Stimulated activated CD8-positive, alpha-beta memory T cell treated with anti-CD3 and anti-CD28 coated beads, Interleukin-4, amount 100 ng/mL, for 1 hour (primary cell): ENCODE measurements at places on chromosomes 5 and 9.

DNA sequence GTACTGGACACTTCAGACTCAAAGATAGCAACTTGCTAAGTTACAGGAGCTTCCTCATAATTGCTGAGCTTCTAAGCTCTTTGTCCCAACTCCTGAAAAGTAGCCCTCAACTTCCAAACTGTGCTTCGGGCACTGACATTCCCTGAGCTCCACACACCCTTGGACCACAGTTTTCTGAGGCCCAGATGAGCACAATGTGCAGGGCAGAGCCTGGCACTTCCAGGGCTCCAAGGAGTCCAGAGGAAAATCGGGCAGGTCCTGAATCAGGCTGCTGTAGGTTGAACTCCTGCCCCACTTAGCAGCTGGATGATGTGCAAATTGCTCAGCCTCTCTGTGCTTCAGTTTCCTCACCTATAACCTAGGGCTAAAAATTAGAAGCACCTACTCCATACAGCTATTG, 54.6 kb upstream of the KCNIP1 start:
- DNase-seq = no peak

- DNase-seq = no peak
Observed at GRCh38 chr5:132195727-132196126, 31.9 kb downstream of the P4HA2 start.

DNA sequence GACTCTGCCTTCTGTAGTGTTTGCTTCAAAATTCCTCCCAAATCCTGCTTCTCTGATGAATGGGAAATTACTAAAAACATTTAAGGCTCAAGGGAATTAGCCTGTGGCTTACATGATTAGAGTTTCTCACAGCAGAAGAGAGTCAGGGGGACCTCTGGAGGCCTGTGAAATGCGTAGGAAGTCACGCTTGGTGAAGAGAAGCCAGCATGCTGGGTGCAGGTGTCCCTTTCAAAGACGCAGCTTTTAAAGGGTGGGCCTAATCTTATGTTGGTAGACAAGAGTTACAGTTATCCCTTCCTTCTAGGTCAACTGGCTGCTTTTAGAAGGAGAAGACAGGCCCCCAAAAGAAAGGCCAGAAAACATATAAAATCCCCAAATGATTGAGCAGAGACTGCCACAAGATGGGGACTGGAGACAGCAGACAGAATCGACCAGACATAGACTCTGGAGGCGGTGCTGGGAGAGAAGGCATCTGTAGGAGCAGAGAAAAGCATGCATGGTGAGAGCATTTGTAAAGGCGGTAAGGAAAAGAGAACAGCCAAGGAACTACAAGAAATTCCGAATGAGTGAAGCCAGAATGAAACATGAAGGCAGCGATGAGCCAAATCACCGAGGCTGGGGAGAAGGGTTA, 42.3 kb downstream of the B4GALT1 start:
- no peak for DNase-seq

DNA sequence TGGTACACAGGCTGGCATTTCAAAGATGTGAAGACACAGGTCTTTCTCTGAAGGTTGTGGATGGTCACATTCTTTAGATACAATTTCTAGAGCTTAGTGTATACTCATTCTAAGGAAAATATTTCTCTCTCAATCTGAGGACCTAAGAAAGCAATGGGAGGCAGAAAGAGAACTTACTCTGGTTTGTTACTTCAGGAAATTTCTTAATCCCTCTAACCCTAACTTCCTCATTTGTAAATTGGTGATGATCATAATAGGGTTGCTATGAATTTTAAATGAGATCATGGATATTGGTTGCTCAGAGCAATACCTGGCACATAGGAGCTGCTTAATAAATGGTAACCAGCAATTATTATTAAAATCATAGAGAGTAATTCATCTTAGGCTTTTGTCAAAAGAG, 22.1 kb downstream of the FAM170A start:
- DNase-seq = no peak

- no peak for DNase-seq
Observed at GRCh38 chr5:62780230-62780629, 201.6 kb downstream of the LRRC70 start.

- no peak for DNase-seq
Observed at GRCh38 chr5:126540631-126541030, 54.4 kb downstream of the ALDH7A1 start.

GRCh38 chr9:1320607-1321195, 270.5 kb downstream of the DMRT2 start:
- no peak for DNase-seq

DNA sequence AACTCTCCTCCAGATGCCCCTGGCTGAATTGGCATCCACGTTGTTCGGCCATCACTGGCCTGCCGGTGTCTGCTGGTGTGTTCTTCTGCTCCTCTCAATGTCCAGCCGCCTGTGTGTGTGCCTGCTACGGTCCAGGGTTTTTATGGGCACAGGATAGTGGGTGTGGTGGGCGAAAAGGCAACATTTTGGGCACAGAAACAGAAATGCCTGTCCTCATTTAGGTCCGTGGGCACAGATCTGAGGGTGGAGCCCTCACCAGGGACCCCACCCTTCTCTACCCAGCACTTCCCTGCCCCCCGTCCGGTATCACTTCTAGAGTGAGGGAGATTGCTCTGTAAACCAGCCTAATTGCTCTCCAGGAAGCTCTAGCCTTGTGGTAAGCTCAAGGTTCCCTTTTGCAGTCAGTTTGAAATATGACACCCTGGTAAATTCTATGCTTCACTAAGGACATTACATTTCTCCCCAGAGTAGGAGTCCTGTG, 410.1 kb downstream of the MAT2B start:
- no peak for DNase-seq

DNA sequence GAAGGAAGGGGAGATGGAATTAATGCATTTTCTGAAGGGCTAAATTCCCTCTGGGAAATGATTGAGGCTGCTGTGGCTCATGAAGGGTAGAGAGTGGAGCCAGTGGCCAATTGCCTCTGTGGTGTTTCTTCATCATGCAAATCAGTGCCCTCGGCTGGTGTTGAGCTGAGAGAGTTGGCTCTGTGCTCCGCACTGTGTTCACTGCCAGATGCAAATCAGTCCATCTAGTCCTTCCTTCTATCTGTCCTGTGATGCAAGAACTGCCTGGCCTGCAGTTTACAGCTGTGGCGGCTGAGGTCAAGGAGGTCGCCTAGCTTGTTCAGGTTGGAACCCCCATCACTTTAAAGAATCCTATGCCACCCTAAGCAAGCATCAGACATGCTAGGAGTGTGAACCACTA, 6.0 kb downstream of the TMEM171 start:
- DNase-seq = no peak

DNA sequence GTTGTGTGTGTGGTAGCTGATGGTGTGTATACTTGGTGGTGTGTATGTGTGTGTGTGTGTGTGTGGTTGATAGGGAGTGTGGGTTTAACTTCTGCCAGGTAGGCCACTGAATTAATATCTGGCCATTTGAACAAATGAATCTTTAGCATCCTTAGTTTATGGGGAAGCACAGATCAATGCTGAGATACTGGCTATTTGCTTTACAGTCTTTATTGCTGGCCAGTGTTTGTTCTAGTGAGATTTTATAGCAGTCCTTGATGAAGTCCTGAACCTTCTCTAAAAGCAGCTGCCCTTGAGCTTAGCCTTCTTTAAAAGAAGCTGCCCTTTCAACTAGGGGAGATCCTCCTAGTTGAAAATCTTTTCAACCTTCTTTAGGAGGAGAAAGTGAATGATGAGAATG, 69.3 kb downstream of the MACIR start:
- DNase-seq = no peak

DNA sequence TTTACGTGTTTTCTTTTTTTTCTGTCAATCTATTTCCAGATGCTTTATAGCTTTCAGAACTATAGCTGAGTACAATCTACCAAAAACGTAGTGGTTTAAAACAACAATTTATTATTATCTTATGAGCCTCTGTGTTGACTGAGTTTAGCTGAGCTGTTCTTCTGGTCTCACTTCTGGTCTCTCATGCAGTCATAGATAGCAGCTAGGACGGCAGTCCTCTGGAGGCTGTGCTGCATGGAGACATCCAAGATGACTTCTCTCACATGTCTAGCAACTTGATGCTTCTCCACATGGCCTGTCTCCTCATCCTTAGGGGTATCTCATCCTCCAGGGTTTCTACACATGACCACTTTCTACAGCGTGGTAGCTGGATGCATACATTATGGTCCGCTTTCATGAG, 22.0 kb upstream of the RAD23B start:
- no peak for DNase-seq

- no peak for DNase-seq
Observed at GRCh38 chr5:20604992-20605391, 617.0 kb upstream of the CDH18 start.

GRCh38 chr5:171499611-171500010, 80.2 kb downstream of the FGF18 start:
- DNase-seq = no peak

DNA sequence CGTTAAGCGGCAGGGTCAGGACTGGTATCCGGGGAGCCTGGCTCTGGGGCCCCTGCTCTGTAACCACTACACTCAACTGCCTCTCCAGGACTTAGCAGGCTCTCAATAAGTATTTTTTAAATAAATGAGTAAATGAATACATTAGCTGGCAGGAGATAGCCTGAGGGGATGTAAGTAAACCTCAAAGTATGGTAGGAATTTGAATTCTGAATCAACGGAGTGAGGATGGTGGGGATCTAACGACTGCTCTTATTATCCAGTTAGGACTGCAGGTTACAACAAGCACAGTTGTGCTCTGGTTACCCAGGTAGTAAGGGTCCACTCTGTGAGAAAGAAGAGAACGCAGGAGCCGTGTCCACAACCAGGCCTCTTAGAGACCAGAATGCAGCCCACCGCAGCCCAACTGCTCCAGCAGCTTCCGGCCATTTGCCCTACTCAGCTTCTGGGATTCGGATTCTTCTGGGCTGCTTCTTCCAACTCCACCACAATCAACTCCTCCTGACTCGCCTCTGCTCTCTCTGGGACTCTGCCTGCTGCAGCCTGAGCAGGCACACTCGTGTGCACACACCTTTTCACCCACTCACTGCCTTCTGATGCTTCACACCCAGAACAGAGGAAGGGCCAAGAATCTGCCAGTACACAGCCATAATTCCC, 52.6 kb downstream of the MED27 start:
- DNase-seq = no peak

DNA sequence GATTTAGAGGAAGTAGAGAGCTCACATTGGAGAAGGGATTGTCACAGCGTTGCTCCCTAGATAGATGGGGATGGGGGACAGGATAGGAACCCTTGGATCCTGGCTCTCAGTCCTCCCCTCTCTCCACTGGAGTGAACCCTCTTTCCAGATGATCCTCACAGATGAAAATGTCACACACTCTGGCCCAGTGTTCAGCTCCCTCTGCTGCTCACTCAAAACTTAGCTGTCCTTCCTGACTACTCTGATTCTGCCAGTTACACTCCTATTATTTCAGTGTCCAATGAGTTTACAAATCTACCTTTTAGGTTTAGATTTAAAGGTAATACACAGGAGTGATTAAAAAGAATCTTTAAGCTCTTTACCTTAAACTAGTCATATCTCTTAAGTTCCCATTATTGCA, 5.8 kb upstream of the SPINK7 start:
- no peak for DNase-seq

DNA sequence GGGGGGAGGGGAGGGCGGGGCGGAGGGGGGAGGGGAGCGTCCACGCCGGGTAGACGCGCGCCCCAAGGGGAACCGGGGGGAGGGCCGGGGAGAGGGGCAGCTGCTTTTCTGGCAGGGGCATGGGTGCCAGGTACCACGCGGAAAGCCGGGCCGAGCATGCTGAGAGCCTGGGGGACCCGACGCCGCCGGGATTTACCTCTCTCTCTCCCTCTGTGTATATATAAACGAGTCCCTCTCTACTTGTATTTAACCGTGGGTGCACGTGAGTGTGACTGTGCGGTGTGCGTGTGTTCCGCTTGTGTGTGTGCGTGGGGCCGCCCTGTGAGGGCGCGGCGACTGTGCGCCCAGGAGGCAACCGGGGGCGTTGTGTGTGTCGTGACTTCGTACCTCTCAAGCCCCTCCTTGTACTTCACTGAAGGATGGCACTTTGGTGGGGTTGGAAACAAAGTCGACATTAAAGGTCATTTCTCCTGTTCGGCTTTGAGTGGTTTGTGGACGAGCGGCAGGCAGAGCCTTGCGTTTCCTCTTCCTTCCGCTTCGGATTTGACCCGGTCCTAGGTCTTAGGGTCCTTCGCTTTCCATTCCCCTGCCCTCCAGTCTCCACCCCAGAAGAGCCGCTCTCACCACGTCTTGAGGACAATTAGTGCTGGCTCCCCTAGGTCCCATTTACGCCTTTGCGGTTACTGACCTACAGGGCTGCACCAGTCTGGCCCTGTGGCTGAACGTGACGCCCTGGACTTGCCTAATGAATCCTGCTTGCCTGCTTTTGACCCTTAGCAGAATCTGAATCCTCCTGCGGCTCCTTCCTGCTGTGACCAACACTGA, 36.2 kb upstream of the TTC1 start:
- no peak for DNase-seq

DNA sequence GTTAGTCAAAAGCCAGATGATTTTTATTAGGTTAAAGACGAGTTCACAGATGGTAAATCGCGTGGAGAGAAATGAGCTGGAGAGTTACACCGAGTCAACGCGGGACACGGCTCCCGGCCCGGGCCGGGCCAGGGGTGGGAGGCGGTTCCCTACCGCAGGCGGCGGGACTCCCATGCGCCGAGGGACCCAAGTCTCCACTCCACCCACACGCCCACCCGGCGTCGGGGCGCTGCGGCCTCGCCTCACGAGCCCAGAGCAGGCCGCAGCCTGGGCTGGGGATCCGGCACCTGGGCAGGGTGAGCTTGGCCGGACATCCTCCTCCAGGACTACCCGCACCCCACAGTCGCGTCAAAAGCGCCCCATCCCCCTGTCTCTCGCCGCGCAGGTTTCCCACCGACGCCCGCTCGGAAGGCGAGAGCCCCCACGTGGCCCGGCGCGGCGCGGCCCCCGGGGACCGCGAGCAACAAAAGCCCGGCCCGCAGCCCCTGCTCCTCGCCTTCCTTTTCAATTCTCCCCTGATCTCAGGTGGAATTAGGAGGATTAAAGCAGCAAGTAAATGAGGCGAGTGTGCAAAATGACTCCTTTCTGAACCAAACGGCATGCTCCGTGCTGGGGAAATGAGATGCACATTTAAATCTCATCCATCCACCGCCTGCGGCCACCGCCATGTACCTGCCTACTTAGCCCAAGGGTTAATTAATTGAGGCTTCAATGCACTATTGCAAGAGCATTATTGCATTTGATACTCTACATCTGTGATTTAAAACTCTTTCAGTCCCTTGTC, 196.5 kb upstream of the TBCA start:
- DNase-seq = no peak

DNA sequence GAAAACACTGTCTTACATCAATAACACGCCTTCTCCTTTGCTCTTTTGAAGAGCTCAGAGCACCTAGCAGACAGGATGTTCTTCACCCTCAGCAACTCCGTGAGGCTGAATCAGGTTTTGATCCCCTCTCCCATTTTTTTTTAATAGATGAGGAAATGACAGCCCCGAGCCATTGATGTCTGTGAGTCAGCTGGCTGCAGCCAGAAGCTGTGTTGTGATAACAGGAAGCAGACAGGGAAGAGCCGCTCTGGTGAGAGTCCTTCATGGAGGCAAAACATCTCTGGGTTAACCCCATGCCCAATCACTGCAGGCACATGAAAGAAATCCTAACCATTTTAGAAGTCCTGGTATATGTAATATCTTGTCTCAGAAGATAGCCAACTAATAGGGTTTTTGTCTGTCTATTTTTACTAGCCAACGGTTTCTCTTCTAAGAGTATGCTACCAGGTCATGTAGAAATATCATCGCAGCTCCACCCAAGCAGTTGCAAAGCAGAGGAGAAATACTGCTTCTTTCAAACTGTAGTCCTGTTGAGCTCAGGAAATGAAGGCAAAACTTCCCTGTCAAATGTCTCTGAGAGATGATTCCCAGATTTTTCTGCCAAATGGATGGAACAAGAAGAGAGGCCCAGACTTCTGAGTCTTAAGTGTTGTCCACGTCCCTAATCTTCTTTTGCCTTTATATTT, 568.9 kb downstream of the CCDC171 start:
- no peak for DNase-seq
